Activated naive CD4-positive, alpha-beta T cell treated with anti-CD3 and anti-CD28 coated beads, Interleukin-2, amount 50 U/mL, for 16 hours (primary cell): ENCODE measurements at places on chromosomes 7 and 10.

- no peak for DNase-seq
These were observed 76.3 kb downstream of the FGFR2 start for GRCh38 chr10:121521794-121522556.

DNA sequence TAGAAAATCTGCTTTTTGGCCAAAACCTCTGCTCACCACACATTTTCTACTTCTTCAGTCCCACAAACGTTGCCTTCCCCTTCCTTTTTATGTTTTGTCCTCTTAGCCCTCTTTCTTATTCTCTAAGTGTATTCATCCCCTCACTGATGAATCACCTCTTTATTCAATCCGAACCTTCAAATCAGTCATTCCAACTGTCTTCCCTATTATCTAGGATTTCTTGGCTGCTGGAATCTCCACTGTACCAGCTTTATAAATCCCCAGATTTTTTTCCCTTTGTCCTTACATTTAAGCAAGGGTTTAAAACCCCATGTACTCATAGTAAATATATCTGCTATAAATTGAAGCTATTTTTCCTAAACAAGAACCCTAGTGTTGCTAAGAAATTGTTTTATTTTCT lies 176.9 kb downstream of the SEMA3A start:
- DNase-seq = no peak

- no peak for DNase-seq
These were observed 36.7 kb upstream of the STK17A start for GRCh38 chr7:43546231-43546630.

- no peak for DNase-seq
These were observed 7.9 kb upstream of the PAX2 start for GRCh38 chr10:100737355-100738054.

DNA sequence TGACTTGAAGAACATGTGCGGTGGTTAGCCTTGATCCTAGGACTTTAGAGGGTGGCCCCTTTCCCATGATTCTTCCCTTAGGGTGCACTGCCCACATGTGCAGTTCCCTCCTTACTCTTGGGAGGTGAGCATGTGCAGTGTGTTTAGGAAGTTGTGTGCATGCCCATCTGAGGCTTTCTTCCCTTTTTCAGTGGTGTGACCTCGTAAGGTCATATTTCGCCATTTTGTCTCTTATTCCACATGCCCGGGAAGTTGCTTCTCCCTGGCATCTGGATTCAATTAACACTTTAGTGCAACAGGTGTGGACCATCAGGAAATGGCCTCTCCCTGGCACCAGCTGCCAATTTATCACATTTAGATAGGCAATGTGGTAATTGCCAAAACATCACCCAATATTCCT lies 380.6 kb upstream of the VSTM2A start:
- no peak for DNase-seq

- peak; percentile 86 for DNase-seq
These were observed 123.1 kb upstream of the ADO start for GRCh38 chr10:62681211-62681940.

DNA sequence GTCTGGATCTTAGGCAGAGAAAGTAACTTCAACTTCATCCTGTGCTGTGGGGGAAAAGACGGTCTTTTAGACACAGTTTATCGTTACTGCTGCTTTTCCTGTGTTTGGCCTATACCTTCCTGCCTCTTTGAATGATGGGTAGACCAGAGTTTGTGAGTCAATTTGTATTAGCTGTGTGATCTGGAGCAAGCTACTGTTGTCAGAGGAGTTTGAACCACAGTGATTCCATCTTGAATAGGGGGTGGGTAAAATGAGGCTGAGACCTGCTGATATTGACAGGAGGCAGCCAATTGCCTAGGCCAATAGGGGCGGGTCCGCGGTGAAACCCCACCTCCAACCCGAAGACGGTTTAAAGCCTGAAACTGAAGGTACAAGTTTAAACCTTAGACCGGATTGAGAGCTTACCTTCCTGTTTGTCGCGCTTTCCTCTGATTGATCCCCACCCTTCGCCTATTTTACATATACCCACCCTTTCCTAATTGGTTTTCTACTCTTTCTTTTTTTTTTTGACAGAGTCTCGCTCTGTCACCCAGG lies 35.8 kb upstream of the EIF4H start:
- no peak for DNase-seq

- DNase-seq = no peak
These were observed 13.4 kb downstream of the NOD1 start for GRCh38 chr7:30465046-30465810.

DNA sequence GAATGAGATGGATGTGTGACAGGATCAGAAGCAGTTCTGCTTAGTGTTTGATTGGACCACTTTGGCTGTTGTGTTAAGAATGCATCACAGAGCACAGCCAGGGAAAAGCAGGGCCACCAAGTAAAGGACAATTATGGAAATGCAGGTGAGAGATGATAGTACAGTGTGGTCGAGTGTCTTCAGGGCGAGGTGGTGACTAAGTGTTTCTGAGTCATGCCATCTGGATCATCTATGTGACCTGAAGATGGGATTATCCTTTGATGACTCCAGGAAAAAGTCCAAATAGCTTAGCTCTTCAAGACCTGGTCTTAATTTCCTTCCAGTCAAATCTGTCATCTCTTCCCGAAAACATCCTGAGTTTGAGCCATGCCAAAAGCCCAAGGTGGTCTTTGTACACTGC lies 523.2 kb upstream of the IGFBP3 start:
- DNase-seq = no peak

GRCh38 chr10:30056767-30057355 lies 2.5 kb downstream of the JCAD start:
- DNase-seq = no peak

DNA sequence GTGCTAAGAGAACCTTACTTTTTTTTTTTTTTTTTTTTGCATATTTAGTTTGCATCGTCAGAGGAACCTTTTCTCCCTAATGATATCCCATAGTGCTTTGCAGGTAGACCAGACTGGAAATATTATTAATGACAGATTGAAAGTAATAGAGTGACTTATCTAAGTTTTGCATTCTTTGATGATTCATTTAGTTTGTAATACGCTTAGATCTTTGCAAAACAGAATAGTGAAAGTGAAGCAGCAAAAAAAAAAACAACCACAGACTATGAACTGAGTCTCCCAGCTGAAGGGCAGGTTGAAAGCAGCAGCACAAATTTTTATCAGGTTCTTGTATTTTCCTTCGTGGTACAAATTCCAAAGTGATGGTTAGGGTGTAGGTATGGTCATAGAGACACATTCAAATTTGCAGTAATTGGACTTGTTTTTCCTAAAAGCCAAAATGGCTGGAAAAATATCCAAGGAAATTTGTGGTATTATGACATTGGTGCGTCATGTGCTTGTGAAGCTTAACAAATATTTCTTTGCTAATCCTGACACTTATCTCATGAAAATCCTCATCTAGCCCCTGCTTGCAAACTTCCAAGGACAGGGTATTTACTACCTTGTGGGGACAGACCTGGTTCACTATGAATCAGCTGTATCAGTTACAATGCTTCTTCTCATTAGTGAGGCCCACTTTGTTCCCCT lies 81.8 kb upstream of the CREB5 start:
- no peak for DNase-seq

DNA sequence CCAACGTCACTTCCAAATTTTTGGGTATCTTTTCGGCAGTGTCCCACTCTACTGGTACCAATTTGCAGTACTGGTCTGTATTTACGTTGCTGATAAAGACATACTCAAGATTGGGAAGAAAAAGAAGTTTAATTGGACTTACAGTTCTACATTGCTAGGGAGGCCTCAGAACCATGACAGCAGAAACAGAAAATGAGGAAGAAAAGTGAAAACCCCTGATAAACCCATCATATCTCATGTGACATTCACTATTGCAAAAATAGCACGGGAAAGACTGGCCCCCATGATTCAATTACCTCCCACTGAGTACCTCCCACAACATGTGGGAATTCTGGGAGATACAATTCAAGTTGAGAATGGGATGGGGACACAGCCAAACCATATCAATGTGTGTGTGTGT lies 364.0 kb upstream of the KCND2 start:
- no peak for DNase-seq

- no peak for DNase-seq
These were observed 115.6 kb downstream of the REEP3 start for GRCh38 chr10:63636812-63637211.

GRCh38 chr10:74490551-74490950 lies 335.8 kb upstream of the KAT6B start:
- no peak for DNase-seq

- no peak for DNase-seq
These were observed 126.5 kb downstream of the FANK1 start for GRCh38 chr10:126022841-126023240.

- no peak for DNase-seq
These were observed 15.2 kb downstream of the PALD1 start for GRCh38 chr10:70493660-70494234.

DNA sequence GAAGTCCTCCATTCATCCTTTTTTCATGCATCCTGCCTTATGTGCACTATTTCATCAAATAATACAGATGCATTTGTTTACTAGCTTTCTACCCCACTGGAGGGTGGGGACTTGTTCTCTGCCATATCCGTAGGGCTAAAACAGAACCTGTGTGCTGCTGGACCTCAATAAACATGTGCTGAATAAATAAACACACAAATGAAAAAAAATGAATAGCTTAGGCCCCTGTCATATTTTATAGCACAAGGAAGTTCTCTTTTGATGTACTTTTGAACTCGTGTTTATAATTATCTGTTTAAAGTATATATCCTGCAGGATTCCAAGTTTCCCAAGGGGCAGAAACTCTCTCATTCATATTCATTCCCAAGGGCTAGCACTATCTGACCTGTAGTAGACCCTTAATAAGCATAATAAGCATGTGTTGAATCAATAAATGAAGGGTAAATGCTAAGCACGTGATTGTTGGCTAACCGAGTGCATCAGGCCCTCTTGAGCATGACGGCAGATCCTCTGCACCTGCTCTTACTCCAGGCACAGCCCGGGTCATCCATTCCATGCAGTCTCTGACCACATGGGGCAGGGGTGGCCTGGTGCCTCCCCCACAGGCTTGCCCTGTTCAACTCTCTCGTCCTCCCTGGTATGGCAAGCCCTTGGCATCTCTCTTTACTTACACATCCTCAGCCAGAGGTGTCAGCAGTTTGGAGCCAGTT lies 474.1 kb upstream of the ZMIZ1 start:
- DNase-seq = no peak

DNA sequence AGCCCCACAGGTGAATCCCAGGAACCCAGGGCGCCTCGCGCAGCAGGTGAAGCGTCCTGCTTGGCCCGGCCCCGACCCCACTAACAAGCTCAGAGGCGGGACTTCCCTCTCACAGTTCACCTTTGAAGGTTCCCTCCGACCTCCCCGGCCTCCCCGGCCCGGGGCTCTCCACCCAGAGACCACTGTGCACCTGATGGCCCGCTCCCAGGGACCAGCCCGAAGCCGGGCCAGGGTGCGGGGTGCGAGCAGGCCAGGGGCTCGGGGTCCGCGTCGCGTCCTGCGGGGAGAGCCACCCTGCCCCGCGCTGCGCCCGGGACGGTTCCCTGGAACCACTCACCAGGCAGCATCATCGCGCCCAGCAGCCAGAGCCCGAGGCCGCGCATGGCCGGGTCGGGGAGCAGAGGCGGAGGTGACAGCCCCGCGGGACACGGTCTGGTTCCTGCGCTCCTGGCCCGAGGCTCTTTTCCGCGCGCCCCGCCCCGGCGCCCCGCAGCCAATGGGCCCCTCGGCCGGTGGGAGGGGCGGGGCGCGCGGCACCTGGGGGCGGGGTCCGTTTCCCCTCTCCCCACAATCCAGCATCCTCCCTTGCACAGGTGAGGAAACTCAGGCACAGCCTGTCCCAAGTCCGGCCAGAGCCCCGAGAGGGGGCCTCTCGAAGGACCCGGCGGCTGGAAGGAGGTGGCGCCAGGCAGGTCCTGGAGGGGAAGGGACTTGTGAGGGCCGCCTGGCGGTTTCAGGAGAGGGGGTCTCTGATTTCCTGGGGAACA lies at the start of gene ADAM8:
Gene ADAM8, minus strand, starts transcription at position 434 of the 767 bp plus-strand sequence. Its CDS starts 51 bp downstream, at position 383.
- peak; percentile 66 for DNase-seq

- DNase-seq = no peak
These were observed 295.2 kb downstream of the GATA3 start for GRCh38 chr10:8349610-8350249.
